ENCODE measurements at places on chromosomes 16 and 17. TPM values are rescaled to one million over a fixed set of nuclear protein-coding genes. Genes with fewer than 3 reads are reported as not detected.
A peak's percentile ranks its signal among the peaks of the same experiment; 100 is the strongest.

DNA sequence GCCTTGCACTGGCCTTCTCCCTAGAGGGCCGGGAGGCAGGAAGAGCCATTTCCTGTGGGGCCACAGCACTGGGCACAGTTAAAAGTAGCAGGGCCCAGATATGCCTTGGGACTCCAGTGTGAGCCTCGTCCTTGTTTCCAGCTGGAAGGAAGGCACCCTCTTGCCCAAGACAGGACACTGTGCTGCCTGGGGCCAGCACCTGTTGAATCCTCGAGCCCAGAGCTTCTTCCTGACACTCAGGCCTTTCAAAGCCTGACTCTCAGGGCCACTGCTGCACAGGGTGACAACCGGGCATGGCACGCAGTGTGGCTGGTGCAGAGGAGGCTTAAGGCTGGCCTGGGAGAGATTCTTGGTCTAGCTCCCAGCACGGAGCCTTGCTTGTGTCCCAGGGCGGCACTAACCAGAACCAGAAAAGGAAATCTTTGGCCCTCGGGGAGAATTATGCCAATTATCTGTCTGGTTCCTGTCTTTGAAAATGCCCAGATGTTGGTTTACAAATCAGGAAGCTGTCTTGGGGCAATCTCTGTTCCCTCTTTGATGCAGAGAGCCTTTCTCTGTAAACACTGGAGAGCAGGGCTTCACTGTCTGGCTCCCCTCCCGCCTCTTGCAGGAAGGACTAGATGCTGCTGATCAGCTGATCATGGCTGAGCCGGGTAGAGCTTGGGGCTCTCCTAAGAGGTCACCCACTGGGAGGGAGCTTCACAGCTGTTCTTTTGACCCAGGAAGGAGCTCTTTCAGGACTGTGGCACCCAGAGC, 11.1 kb downstream of the LDHD start:
- no peak for DNase-seq
- no peak overlapping the region for H3K27ac ChIP-seq
- H3K4me1 ChIP-seq = peaks cover 62% of the 10 kb centered on the region
- no peaks in the 10 kb centered on the region for H3K36me3 ChIP-seq

GRCh38 chr16:11297492-11298142, 16.5 kb upstream of the PRM1 start:
- H3K27me3 ChIP-seq = peaks cover 3% of the 10 kb centered on the region
- H3K4me3 ChIP-seq = peak overlapping the region; percentile 42
- H3K27ac ChIP-seq = no peak overlapping the region
- H3K4me1 ChIP-seq = peaks cover 24% of the 10 kb centered on the region

DNA sequence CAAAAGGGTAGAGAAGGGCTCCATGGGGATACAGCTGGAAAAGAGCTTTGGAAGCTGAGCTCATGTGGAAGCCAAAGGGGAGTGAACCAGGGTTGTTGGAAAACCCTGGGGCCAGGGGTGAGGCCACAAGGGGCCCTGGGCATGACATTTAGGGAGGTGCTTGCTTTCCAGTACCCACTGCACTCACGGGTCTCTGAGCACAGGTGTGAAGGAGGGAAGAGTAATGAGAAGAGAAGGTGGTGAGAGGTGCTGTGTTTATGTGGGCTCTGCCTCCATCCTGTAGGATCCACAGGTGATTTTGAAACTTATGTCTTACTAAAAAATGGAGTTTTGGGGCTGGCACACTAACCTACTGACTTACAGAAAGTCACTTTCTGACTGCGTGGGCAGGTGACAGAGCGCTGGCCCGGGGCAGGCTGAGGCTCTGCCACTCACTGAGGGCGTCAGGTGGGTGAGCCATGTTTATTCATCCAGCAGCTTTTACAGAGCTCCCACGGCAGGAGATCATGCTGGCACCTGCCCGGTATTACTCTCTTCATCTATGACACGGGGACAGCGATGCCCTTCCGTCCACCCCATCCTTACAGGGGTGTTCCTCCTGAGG, 18.9 kb downstream of the KSR1 start:
- H3K4me1 ChIP-seq = peaks cover 81% of the 10 kb centered on the region
- H3K36me3 ChIP-seq = no peaks in the 10 kb centered on the region
- peak; percentile 26 for DNase-seq
- H3K27ac ChIP-seq = peak overlapping the region; percentile 61
- H3K27me3 ChIP-seq = no peaks in the 10 kb centered on the region

- H3K4me1 ChIP-seq = no peaks in the 10 kb centered on the region
- no peaks in the 10 kb centered on the region for H3K36me3 ChIP-seq
- H3K27me3 ChIP-seq = peaks cover 19% of the 10 kb centered on the region
These were observed 3.5 kb downstream of the KRT40 start for GRCh38 chr17:40980596-40980995.

- no peak overlapping the region for H3K27ac ChIP-seq
- no peak overlapping the region for H3K4me3 ChIP-seq
- no peaks in the 10 kb centered on the region for H3K4me1 ChIP-seq
- no peaks in the 10 kb centered on the region for H3K27me3 ChIP-seq
These were observed 90.6 kb downstream of the CACNG3 start for GRCh38 chr16:24346734-24347133.

DNA sequence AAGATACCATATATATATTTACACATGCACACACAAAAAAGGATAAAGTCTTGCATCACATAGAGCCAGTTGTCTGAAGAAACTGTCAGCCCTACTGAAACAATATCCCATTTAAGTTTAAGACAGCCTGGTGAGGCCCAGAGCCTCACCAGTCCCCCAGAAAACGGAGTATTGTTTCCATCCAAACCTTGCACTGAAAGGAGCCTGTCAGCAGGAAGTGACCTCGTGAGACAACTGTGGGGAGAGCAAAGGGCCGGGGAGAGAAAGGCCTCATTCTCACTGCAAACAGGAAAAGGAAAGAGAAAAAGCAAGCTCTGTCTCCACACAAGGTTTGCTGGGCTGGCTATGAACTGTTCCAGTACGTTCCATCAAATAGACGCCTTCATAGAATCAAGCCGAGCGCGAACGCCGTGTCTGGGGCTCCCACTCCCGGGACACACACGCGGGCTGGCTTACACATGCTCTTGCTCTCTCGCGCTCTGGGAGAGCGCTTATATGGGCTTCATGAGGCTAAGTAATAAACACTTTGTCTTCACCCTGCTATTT, 44.4 kb upstream of the ZFHX3 start:
- H3K27ac ChIP-seq = no peak overlapping the region
- H3K4me1 ChIP-seq = no peaks in the 10 kb centered on the region
- H3K36me3 ChIP-seq = no peaks in the 10 kb centered on the region
- DNase-seq = no peak
- no peak overlapping the region for H3K4me3 ChIP-seq

DNA sequence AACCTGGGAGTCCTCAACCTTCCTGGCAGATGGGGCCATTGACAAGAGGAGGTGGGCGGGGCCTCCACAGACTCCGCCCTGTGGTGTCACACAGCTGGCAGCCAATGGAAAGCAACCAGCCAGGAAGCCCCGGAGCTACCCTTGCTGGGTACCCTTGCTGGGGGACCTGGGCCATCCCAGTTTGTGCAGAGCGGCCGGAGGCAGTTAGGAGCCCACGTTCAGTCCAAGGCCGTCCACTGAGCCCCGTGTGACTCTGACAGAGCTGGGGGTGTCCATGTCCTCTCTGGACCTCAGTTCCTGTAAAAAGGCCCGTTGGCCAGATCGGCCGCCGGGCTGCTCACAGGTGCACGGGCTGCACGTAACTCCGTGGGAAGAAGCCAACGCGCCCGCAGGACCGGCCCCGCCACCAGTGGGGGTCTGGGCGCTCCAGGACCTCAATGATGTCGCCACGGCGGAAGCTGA, 17.1 kb upstream of the FAM83G start:
- H3K4me3 ChIP-seq = no peak overlapping the region
- H3K36me3 ChIP-seq = peaks cover 37% of the 10 kb centered on the region
- DNase-seq = peak; percentile 51
- H3K27me3 ChIP-seq = no peaks in the 10 kb centered on the region
- no peak overlapping the region for H3K27ac ChIP-seq
- H3K4me1 ChIP-seq = peaks cover 33% of the 10 kb centered on the region

- DNase-seq = peak; percentile 11
- peak overlapping the region; percentile 51 for H3K4me3 ChIP-seq
- peaks cover 16% of the 10 kb centered on the region for H3K27me3 ChIP-seq
- H3K4me1 ChIP-seq = peaks cover 17% of the 10 kb centered on the region
- H3K36me3 ChIP-seq = no peaks in the 10 kb centered on the region
These were observed 637 bp downstream of the PLCG2 start for GRCh38 chr16:81779536-81780320.

- no peaks in the 10 kb centered on the region for H3K36me3 ChIP-seq
- no peaks in the 10 kb centered on the region for H3K27me3 ChIP-seq
- H3K27ac ChIP-seq = no peak overlapping the region
- no peak overlapping the region for H3K4me3 ChIP-seq
These were observed 81.7 kb downstream of the RTN4RL1 start for GRCh38 chr17:1943436-1943831.

DNA sequence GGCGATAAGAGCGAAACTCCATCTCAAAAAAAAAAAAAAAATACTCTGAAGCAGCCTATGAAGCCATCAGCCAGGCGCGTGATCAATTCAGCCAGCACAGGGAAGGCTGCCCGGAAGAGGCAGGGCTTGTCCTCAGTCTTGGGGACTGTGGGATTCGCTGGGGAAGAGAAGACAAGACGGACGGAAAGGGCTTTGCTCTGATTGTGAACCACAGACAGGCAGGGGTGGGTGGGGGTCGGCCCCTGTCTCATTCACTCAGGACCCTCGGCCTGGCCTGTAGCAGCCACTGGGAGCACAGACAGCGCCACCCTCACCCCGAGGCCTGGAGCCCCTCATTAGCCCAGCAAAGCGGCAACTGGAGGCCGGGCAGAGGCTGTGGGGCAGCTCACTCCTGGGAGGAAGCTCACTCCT, 37.2 kb downstream of the ABR start:
- H3K27me3 ChIP-seq = no peaks in the 10 kb centered on the region
- H3K4me3 ChIP-seq = no peak overlapping the region
- no peaks in the 10 kb centered on the region for H3K4me1 ChIP-seq
- H3K36me3 ChIP-seq = no peaks in the 10 kb centered on the region
- H3K27ac ChIP-seq = no peak overlapping the region

GRCh38 chr17:40338058-40338457, 26.5 kb downstream of the GJD3 start:
- H3K4me1 ChIP-seq = peaks cover 83% of the 10 kb centered on the region
- H3K4me3 ChIP-seq = no peak overlapping the region
- H3K27me3 ChIP-seq = no peaks in the 10 kb centered on the region
- peaks cover 27% of the 10 kb centered on the region for H3K36me3 ChIP-seq
- DNase-seq = no peak

GRCh38 chr17:71349908-71350600, 770.8 kb upstream of the SOX9 start:
- no peaks in the 10 kb centered on the region for H3K4me1 ChIP-seq
- H3K27me3 ChIP-seq = no peaks in the 10 kb centered on the region
- H3K27ac ChIP-seq = no peak overlapping the region
- H3K36me3 ChIP-seq = no peaks in the 10 kb centered on the region
- no peak for DNase-seq

- DNase-seq = no peak
- H3K27me3 ChIP-seq = no peaks in the 10 kb centered on the region
- H3K4me1 ChIP-seq = no peaks in the 10 kb centered on the region
- no peak overlapping the region for H3K4me3 ChIP-seq
- H3K27ac ChIP-seq = no peak overlapping the region
- H3K36me3 ChIP-seq = no peaks in the 10 kb centered on the region
These were observed 65.4 kb upstream of the ADAMTS18 start for GRCh38 chr16:77500286-77500598.

DNA sequence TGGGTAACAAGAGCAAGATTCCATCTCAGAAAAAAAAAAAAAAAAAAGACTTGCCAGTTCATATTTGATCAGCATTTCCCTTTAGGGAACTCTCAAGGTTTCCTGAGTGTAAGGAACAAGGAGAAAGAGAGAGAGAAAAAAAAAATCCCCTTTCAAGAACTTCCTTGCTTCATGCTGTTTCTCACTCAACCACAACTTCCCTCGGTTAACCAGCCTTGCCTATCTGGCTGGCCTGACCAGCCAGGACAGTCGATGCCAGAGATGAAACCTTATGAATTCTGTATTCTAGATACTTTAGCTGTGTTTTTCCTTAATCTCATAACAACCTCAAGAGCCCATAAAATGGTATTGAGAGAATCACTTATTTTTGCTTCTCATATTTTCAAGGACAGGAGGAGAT, 2.6 kb upstream of the N4BP1 start:
- H3K27me3 ChIP-seq = no peaks in the 10 kb centered on the region
- H3K27ac ChIP-seq = peak overlapping the region; percentile 81
- peak overlapping the region; percentile 38 for H3K4me3 ChIP-seq
- no peak for DNase-seq
- H3K4me1 ChIP-seq = peaks cover 60% of the 10 kb centered on the region

GRCh38 chr16:68659412-68660358, 14.6 kb downstream of the CDH3 start:
- no peak overlapping the region for H3K4me3 ChIP-seq
- no peaks in the 10 kb centered on the region for H3K4me1 ChIP-seq
- DNase-seq = no peak
- no peak overlapping the region for H3K27ac ChIP-seq
- H3K27me3 ChIP-seq = peaks cover 3% of the 10 kb centered on the region
- H3K36me3 ChIP-seq = no peaks in the 10 kb centered on the region

GRCh38 chr16:80283466-80284392, 257.1 kb upstream of the DYNLRB2 start:
- H3K36me3 ChIP-seq = no peaks in the 10 kb centered on the region
- no peak overlapping the region for H3K27ac ChIP-seq
- DNase-seq = no peak

DNA sequence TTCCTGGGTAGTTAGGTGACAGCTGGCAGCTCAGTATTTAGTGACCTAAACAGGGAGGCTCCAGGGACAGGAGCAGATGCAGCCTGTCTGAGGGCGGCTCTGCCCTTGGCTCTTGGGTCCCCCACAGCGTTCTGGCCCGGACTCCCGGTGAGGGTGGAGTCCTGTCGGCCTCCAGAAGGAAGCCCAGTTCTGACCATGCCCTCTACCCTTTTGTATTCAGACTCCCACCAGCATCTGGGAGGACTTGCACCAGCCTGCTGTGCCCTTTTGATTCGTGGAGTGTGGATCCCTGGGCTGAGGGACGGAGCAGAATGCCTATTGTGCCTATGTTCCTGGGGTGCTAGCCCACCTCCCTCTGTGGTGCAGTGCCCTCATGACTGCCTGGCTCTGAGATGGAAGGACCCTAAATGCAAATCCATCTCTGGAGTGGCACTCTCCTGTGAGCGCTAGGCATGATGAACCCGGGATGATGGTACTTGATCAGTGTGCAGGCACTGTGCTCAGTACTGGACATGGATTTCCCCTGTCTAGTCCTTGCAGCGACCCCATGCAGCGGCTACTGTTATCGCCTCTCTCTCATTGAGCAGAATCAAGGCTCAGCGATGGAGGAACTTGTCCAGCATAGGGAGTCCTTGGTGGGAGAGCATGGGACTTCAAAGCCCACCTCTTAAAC, 123.1 kb downstream of the SNX29 start:
- H3K4me1 ChIP-seq = peaks cover 13% of the 10 kb centered on the region
- peaks cover 6% of the 10 kb centered on the region for H3K36me3 ChIP-seq
- H3K27me3 ChIP-seq = no peaks in the 10 kb centered on the region
- no peak overlapping the region for H3K27ac ChIP-seq

- H3K36me3 ChIP-seq = no peaks in the 10 kb centered on the region
- no peak within 1 kb of the TSS for H3K27ac ChIP-seq
- DNase-seq = no peak
- H3K4me1 ChIP-seq = no peaks in the 10 kb centered on the region
- no peak within 1 kb of the TSS for H3K4me3 ChIP-seq
- no peaks in the 10 kb centered on the region for H3K27me3 ChIP-seq
These were observed at the start of gene TNS4 for GRCh38 chr17:40501499-40501911. TSS of gene TNS4 (minus strand) at chr17:40501623. CDS start at chr17:40496425, 5,198 bp downstream.

The BAHCC1 gene
- 0.41 TPM for total RNA-seq

The PRRT2 gene
- 2.2 TPM for total RNA-seq

The SLC5A10 gene
- total RNA-seq = not detected

The EARS2 gene
- total RNA-seq = 7.9 TPM

The HOXB4 gene
- total RNA-seq = 0.16 TPM

The GRAPL gene
- total RNA-seq = 23.7 TPM

The KRT27 gene
- total RNA-seq = not detected
